T-cell (primary cell): ENCODE measurements at places on chromosomes 2 and 18.
A peak's percentile ranks its signal among the peaks of the same experiment; 100 is the strongest.

- no peak for DNase-seq
Measured at GRCh38 chr2:138269765-138270164, 231.8 kb upstream of the SPOPL start.

GRCh38 chr2:239575931-239576445, 175.2 kb upstream of the HDAC4 start:
- no peak for DNase-seq

DNA sequence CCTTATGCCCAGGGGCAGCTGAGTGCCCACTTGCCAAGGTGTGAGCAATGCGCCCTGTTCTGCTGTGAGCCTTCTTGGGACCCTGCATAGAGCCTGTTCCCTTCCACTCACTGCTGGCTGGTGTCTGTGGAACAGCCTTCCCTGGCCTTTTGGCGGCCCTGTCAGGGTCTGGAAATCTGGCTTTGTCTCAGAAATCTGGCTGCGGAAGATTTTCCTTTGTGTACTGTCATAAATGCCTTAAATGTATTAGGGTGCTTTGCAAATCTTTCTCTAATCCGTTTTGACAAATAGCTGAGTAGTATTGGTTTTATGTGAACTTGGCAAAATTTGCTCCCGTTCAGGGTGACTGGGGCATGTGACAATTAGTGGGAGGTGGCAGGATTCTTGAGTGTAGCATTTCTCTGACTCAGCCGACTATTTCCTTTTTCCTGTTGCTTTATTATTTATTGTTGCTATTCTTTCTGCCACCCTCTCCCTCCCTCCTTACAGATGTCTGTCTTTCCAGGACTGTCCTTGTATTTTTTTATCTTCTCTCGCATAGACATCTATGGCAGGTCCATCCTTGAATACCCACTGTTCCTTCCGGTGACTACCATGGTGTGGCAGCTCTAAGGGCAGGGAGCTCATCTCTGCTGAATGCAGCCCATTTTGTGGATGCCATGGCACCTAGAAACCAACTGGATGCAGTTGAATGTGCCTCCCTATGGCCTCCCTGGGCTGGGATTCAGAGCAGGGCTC, 41.8 kb downstream of the LDLRAD4 start:
- DNase-seq, result no peak

DNA sequence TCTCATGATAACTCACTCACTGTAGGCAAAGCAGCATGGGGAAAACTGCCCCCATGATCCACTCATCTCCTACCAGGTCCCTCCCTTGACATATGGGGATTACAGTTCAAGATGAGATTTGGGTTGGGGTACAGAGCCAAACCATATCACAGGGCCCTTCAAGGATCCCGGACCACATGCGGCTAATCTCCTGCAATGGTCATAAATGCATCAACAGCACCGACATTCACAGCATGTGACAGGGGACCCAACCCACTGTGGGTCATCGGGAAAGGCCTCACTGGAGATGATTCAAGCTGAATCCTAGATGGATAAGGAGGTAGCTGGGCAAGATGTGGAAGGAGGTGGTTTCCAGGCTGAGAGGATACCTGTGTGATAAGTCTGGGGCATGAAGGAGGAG, 129.4 kb downstream of the MYO5B start:
- DNase-seq, result no peak

DNA sequence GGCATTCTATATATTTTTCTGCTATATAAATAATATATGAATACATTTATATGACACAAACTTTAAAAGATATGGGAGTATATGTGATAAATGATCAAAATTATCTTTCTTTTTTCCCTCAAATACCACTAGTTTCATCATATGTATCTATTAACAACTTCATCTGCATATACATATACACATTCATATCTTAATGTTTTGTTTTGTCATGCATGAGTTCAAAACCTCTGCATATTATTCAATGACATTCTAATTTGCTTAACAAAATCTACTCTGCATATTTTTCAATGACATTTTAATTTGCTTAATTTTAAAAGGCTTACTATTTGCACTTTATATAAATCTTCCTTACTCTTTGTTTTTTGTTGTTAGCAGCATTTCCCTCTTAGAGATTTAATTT, 276.2 kb downstream of the PIK3C3 start:
- no peak for DNase-seq

DNA sequence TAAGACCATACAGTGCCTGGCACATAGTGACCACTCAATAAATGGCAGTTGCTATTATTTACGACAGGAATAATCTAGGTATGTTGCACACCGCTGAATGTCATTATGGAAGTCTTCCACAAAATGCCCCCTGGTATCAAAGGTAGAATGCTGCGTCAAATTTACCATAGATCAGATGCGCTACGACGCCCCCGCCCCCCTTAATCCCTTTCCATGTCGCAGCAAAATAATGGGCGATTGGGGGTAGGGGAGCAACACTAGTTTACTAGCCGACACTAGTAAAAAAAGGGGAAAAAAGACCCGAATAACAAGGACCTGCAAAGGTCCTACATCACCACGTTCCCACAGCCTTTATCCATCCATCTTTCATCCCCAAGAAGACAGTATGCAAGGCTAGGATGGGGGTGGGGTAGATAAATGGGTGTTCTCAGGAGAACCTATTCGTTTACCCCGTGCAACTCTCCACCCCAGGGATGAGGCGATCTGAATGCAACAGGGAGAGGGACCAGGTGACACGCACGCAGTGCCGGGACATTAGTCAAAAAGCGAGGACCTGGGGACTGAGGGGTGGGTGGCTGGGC, 455 bp downstream of the PREPL start:
- no peak for DNase-seq

DNA sequence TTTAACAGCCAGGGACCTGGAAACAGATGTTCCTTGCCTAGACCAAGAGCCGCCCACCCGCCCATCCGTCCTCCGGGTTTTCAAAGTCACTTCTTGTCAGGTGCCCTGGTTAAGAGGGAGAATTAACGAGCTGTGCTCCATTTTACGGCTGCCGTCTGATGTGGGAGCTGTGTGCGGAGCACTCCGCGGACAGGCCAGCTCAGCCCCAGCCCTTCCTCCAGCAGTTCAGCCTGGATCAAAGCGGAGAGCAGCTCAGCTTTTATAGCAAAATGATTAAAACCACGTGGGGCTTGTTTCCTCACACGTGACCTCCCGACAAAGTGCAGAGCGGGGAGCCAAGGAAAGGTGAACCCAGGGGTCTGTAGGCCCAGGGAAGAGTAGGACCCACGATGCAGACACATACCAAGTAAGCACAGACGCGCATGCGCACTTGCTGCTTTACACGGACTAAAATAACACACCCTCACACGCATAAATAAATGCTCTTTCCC, 46.1 kb upstream of the PKDCC start:
- DNase-seq, result no peak

DNA sequence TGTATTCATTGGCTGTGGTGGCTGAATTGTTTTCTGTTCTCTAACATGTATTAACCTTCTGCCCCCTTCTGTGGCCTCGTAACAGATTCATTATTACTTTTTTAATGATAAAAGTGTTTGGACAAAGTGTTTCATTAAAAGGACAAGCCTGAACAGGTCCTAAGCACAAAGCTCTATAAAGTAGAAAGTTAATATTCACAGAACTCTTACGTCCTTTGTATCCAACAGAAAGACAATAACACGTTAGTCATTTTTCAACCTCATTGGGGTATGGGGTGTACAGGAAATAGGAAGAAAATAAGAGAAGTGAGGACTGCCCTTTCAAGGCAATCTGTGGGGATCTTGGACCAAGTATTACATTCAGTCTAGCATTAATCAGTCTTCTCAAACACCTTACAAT, 105.5 kb upstream of the RGPD4 start:
- no peak for DNase-seq

DNA sequence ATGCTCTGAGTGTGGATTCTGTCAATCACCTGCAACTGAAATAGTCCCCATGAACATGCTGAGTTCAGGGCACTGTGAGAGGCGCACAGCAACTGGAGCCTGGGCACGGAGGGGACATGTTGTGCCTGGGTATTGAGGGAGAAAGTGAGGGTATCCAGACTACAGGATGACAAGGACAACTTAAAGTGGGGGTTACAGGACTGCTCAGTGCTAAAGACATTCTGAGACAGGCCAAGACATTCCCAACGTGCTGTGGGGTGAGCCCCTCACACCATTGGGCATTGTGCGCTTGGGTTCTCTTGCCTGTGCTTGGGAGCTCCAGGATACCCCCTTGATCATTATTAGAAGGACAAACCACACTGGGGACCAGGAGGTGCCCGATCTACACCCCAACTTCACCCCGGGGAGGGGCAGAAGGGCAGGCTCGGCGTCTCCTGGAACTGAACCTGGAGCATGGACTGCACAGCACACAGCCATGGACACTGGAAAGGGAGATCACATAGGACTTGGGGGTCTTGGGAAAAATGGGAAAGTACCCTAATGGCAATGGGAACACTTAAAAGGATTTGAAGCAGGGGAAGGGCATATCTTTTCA, 72.5 kb upstream of the HDAC4 start:
- no peak for DNase-seq

- DNase-seq, result no peak
Measured at GRCh38 chr2:48227617-48228344, 302.2 kb upstream of the STON1 start.

DNA sequence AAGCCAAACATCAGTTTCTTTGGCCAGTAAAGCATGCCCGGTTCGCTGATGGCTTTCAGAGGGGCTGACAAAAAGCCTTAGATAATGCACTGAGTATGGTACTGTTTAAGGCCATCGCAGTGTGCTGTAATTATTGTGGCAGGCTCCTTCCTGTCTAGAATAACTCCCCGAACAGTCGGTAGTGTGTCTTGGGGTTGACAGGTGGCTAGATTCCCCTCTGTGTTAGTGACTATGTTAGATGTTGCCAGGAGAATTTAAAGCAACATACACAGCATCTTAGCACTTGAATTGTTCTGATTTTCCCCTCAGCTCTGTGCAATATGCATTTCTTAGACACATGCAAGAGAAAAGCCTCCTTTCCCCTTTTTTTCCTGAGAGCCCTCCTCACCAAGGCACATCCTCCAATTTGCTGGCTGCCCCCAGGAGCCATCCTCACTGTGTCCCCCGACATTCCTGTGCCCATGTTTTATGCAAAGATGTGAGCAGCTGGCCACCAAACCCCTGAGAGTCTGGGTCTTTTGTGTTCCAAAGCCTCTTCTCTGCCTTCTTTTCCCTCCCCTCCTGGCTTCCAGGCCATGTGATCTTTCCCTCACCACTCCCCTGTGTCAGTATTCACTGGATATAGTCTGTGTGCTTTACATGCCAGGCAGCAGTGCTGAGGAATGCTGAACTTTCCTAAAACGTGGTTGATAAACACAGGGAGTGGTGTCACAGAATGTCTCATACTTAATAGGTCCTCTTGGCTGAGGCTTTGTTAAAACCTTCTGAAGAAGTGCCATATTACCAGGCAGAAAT, 331.5 kb downstream of the HRH4 start:
- DNase-seq, result no peak

DNA sequence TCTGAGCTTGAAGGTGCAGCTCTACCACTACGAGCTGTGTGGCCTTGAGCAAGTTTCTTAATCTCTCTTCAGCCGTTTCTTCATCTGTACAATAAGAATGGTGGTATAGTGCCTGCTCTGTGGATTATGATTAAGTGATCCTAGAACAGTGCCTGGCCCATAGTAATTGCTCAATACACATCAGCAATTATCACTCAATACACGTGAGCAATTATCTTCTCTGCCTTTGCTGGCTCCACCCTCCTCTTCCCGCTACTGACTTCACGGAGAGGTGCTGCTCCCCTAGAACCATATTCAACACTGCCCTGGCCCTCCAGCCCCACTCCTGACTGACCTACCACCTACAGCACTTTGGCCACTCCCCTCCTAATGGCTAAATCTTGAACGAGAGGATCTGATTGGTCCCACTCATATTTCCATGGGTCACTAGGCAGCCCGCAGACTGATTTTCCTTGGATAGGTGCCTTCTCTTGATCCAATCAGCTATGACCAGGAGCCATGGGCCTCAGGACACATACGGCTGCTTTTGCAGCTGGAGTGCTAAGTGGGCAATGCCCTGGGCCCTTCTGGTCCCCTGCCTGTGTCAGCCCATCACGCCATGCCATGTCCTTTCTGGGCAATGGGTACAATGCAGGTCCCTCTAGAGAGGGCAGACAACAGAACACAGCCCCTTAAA, 77.5 kb downstream of the STPG4 start:
- DNase-seq, result no peak

DNA sequence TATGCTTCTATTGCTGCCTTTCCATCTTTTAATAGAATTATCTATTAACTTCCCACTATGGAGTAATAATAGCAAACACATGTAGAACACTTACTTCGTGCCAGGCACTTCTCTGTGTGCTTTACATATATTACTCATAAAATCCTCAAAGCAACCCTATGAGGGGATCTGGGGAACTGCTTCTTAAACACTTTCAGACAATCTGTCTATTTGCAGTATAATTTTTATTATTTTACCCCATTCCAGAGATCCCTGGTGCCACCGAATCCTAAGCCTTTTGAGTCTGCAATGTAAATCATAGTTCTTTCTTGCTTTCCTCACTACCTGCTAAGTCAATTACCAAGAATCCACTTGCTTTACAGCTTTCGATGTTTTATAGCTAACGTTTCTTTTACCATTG, 25.6 kb upstream of the GCFC2 start:
- no peak for DNase-seq

DNA sequence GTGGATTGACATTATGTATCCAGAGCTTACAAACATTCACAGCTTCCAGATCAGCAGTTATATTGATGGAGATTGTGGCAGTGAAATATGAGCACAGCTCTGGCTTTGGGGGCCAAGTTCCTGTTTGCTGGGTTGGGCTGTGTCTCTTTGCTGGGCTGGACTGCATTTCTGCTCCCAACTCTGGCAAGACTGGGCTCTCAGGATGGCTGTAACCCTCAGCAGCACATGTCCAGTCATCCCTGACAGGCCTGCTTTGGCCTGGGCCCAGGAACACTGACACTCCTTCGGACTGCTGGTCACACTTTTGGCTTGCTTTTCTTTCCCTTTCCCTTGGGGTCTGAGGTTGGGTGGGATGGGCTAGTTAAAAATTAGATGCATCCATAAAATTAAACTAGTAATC, 17.9 kb upstream of the VPS4B start:
- DNase-seq, result no peak

GRCh38 chr2:20326163-20326780, 24.4 kb downstream of the PUM2 start:
- peak; percentile 15 for DNase-seq

DNA sequence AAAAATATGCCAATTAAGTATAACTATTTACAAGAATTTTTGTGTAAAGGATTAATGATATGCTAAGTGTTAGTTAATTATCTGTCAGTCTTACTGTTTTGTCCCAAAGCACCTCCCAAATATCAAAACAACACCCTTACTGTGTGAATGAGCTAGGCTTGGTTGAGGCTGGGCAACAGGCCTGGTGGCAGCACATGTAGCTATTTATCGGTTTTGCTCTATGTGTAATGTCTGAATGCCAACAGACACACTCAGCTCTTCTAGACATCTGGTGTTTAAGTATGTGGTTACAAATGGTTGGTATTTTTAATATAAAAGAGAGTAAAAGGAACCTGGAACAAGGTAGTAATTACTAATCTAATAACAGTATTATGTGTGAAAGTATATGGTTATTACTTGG, 175.3 kb downstream of the RAB3GAP1 start:
- no peak for DNase-seq
